ENCODE measurements at places on chromosomes 12 and 14.

GRCh38 chr14:101817501-101818001, 56.0 kb downstream of the PPP2R5C start:
- DNase-seq, result no peak

GRCh38 chr12:48482930-48483329, 632 bp downstream of the C12orf54 start:
- DNase-seq, result no peak

DNA sequence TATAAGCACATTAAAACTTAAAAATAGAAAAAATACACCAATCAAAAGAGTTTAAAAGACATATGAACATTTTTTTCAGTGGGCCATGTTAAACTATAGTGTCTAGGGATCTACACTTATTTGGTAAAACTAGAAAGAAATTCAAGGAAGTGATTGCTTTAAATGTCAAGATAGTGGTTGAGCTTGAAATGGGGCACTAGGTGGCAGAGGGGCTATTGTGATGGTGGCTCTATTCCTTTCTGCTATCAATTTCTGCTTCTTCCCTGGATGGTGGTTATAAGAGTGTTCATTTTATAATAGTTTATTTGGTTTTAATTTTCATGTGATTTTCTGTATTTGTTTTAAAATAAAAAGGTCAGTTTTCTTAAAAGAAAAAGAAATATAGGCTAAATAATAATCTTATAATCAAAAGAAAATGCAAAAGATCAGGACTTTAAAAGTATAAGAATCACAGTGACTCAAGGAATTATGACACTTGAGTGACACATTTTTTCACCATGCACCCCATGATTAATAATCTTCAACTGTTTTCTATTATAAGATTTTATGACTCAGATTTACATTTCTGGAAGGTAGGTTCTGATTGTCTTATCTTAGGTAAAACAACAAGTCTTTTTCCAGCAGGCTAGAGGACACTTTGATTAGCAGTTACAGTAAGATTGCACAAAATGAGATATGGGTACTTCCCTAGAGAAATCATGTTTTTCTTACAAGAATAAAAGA, 137.5 kb downstream of the FSCB start:
- no peak for DNase-seq

DNA sequence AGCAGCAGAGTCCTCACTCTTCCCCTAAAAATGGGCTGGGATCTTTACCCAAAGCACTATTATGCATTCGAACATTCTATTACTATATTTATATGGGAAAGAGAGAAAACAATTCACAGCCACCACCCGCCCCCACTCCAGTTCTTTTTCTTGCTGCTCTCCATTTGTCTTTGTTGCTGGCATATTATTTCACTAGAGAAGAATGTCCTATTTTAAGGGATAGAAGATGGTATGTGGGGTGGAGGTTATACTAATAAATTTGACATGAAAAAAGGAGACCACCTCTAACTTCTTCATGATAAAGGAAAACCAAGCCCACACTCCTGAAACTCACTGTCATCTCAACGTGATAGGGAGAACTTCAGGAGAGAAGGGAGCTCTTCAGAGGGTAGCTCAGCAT, 28.5 kb upstream of the NTF3 start:
- no peak for DNase-seq

DNA sequence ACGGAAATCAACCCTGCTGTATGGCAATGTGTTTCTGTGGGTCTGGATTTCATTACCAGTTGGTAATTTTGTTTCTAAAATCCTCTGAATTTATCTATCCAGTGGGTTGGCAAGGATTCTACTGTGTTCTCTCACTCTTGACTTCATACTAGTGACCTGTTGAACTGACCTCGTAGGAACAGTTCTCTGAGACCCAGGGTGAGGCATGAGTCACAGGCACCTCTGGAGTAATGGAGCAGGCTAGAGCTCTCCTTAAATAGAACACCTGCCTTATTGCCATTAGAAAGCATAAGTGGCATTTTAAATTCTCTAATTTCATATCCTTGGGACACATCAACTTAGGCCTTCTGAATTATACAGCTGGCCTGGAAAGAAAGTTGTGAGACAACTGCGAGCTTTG, 258.3 kb upstream of the NAV3 start:
- no peak for DNase-seq

- DNase-seq, result no peak
Measured at GRCh38 chr12:102436867-102437266, 43.5 kb downstream of the IGF1 start.

GRCh38 chr14:74402401-74403251, 23.4 kb downstream of the SYNDIG1L start:
- no peak for DNase-seq

DNA sequence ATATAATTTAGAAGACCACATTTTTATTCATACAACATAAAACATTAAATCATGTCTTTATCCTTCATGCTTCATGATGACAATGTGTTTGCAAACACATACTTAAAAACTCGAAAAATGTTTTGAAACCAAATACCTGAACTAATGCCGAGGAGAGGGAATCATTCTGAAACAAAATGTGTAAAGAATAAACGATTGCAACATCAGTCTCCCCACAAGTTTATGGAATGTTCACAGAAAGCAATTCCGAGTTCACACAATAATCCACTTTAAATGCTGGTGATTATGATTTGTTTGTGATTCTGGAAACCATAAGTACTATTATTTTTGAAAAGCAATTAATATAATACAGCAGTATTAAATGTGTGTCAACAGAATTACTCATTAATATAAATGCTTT, 84.5 kb upstream of the PDZRN4 start:
- no peak for DNase-seq

DNA sequence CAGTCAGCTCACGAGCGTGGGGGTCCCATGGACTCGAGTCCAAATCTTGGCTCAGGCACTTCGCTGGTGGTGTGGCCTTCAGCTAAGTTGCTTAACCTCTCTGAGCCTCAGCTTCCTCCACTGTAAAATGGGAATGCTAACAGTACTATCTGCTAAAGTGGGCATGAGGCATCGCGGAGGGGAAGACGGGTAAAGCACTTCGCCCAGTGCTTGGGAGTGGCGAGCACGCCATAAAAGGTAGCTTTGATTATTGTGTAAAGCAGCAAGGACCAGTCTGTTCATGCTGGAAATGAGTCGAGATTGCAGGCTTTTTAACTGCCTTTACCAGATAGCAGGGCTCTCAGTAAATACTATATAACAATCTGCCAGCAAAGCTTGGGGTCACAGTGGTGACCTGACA, 24.5 kb downstream of the HRK start:
- no peak for DNase-seq

- no peak for DNase-seq
Measured at GRCh38 chr14:54140551-54140950, 183.9 kb upstream of the BMP4 start.

DNA sequence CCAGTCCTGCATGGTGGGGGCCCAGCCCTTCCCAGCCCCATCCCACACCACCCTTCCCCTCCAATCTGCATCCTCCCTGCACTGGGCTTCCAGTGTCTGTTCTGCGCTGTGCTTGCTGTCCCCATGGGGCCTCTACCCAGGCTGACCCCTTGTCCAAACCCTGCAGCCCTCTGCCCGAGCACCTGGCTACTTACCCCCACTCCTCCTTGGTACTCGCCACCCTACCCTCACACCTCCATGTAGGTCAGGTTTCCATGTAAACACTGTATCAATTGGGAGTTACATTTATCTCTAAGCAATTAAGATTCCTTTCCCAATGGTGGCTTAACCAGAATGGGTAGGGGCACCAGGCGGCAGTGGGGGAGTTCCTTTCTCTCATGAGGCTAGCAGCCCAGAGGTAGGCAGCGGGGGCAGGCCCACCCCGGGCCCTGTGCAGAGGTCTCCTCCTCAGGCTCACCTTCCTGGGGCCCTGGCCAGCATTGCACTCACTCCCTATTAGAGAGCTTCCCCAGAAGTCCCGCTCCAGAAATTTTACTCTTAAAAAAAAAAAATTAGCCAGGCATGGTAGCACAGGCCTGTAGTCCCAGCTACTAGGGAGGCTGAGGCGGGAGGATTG, 76.6 kb upstream of the CCND2 start:
- DNase-seq, result no peak

DNA sequence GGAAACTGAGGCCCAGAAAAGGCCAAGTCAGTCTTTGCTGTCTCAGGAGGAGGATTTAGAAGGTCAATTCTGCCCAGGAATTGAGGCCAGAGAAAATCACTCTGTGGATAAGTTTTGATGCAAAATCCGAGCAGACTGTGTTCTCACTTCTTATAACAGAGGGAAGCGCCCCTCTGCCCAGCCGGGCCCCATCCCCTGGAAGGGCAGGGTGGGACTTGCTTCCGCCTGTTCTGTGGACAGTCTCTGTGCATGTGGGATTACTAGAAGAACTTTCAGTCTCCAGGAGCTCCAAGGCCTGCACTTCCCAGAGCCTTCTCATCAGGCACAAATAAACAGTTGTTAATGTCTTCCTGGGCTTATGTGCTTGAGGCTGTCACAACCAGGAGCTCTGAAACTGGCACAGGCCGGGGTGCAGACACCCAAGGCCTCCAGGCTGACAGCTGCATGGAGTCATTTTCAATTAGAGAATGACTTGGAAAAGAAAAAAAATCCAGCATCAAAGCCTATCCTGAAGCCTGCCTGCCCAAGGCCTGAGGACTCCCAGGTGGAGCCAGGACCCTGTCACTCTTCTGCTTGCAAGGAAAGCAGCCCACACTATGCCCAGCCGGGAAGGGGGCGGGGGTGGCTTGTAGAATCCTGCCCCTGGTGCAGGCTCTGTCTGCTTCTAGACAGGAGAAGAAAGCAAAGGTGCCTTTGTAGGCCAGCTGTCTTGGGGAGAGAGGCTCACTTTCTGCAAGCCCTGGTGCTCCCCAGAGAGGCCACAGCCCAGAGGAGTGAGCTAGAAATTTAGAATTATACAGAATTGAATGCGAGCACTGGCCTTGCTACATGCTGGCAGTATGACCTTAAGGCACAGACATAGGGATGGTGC, 84.7 kb downstream of the NTF3 start:
- no peak for DNase-seq

GRCh38 chr12:111448266-111448830, 42.6 kb downstream of the SH2B3 start:
- no peak for DNase-seq

- DNase-seq, result no peak
Measured at GRCh38 chr12:4320497-4320852, 538 bp upstream of the TIGAR start.

DNA sequence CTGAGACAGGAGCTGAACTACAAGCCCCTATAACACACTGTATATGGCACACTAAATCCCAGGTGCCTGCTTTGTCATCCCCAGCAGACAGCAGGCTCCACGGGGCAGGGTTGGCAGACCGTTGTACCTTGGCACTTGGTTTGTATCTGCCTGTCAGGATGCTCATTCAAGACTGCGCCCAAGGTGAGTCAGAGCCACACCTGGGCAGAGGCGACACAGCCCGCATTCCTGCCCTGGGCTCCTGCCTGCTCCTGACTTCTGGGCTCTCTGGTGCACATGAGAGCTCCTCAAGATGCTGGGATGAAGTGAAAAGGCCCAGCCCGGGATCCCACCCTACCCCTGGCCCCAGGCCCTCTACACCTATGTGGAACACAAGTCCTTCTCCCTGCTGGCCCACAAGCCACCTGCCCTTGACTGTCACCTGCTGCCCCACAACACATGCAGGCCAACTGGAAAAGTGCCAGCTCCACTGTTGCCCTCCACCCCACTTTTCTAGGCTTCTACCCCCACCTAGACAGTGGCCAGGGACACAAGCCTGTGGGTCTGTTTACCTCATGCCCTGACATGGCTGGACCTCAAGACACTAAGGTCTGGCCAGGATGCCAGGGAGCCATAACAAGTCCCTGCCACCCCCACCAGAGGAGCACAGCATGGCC, 30.8 kb upstream of the PNMA1 start:
- no peak for DNase-seq

DNA sequence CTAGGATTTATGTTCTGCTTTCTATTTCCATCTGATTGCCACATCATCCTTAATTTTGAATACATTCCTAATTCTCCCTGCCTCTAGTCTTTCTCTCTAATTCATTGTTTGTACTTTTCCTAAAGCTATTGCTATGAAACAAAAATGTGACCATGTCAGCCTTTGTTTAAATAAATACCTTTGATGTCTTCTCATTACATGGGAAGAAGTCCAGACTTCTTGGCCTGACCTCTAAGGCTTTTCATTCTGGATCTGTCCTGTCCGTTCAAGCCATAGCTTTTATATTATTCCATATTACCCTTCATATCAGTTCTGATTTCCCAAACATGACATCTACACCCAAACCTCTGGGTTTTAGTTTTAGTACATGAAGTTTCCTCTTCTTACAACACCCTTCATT, 91.4 kb downstream of the CDK17 start:
- DNase-seq, result no peak

GRCh38 chr14:103552011-103552845, 10.2 kb downstream of the BAG5 start:
- no peak for DNase-seq

GRCh38 chr12:1540690-1541089, 53.7 kb downstream of the FBXL14 start:
- no peak for DNase-seq

DNA sequence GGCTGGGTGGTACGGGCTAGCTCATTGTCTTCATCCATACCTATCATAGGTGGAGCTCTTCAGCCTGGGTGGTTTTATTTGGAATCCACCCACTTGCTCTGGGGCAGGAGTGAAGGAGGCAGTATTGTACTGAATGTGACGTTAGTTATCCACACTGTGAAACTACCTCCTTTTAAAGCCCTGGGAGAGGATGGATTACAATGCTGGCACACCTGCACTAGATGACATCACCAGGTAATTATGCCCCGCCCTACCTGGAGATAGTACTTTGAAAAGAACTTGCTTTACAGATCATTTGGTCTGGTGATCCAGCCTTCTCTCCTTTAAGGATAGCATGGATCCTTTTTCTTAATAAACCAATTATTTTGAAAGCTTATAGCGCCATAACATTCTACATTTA, 78.0 kb downstream of the B4GALNT3 start:
- DNase-seq, result no peak

GRCh38 chr12:68267892-68268396, 14.5 kb upstream of the IL22 start:
- DNase-seq, result no peak

DNA sequence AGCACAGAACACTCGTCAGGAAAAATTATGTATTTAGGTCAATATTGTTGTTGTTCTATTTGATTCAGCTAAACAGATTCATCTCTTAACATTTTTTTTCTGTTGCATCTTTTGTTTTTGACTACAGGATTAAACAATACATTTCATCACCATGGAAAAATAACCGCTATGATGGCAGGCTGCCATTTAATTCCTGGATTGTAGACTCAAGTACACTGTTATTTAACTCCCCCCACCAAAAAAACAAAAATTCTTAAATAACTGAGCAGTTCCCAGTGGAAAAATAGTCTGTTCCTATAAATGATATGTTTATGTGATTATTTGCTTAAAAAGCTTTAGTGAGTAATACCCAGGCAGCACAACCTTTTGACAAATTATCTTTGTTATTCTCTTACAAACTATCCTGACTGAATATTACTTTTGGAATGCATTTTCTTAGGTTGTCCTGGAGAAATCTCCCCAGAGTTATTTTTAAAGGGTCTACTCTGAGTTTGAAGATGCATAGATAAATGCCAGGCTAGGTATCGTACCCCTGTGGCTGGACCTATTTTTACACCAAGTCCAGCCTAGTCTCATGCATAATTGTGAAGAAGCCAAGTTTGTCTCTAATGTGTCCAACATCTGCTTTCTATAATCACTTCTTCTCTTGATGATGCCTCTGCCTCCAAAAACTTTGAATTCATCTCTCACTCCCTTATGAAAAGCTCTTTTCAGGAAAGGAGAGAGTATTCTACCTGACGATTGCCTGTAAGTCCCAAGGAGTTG, 3.7 kb downstream of the KERA start:
- no peak for DNase-seq
